ENCODE measurements at places on chromosomes 16 and 17.
A peak's percentile ranks its signal among the peaks of the same experiment; 100 is the strongest.

- DNase-seq = no peak
These were observed 579 bp upstream of the LRRC59 start for GRCh38 chr17:50397919-50398285.

DNA sequence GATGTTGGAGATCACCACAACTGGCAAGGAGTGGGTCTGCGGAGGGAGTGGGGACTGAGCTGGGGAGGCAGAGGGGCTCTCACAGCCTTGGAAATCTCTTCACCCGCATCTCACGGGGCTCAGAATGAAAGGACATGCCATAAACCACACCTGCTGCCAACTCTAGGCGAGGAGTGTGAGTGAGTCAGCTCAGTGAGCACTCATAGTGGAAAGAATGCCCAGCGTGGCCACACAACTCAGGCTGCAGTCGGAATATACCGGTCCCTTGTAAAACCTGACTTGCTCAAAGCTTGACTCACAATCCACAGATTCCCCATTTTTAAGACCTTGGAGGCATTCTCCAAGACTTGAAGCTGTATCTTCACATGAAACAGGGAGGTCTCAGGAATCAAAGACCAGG is 36.7 kb downstream of the STAT5A start:
- no peak for DNase-seq

DNA sequence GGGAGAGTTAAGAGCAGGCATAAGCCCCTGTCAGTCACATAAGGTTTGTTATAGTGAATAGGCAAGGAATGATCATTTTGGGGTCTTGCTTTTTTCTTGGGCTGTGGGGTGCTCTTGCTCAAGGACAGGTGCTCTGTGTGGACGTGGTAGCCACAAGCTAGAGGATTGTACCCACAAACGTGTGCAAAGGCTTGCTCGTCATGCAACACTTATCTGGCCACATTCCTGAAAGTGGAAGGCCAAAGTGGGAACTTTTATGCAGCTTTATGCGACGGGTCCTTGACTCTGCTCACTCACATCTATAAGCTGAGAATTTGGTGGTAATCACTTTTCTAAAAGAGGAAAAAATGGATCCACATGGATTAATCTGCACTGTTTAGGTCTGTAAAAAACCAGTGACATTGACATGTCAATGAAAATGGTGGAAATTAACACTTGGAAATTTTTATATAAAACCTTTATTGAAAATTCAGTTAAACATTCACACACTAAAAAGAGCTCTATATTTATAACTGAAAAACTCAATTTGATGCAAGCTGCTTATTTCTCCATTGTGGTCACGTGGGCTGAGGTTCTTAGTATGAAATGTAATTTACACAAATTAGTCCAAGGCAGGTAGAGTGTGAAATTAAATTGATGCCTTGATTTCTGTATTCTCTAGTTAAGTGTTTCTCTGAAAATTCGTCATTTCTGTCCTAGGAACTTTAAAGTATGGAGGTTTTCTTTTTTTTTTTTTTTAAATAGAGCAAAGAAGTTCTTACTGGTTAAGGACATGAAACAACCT is 162.3 kb downstream of the MSI2 start:
- no peak for DNase-seq

- peak; percentile 60 for DNase-seq
These were observed 658 bp downstream of the CACNG4 start for GRCh38 chr17:66964930-66965800.

GRCh38 chr17:70929226-70929625 is 759.9 kb downstream of the KCNJ2 start:
- DNase-seq = no peak

DNA sequence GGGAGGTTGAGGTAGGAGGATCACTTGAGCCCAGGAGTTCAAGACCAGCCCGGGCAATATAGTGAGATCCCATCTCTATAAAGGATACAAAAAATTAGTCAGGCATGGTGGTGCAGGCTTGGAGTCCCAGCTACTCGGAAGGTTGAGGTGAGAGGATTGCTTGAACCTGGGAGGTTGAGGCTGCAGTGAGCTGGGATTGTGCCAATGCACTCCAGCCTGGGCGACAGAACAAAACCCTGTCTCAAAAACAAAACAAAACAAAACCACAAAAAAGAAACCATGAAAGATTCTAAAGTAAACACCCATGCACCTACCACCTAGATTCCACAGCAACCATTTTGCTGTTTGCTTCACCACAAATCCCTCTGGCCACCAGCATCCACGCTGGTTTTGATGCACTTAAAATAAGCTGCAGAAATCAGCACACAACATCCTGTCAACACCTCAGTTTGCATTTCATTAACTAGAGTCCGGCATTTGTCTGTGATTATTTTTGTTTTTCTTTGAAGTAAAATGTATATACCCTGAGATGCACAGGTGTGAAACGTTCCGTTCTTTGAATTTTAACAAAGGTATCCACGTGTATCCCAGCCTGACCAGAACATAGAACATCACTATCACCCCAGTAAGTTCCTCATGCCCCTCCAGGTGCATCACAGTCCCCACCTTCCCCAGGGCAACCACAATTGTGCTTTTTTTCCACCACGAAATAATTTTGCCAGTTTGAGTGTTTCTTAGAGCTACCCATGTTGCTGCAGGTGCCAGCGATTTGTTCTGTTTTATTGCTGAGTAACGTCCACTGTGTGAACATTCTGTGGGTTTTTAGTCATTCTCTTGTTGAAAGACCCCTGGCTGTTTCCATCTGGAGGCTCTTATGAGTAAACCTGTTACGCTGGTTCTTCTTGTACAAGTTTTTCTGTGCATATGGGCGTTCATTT is 191.5 kb downstream of the SEC14L1 start:
- DNase-seq = no peak

DNA sequence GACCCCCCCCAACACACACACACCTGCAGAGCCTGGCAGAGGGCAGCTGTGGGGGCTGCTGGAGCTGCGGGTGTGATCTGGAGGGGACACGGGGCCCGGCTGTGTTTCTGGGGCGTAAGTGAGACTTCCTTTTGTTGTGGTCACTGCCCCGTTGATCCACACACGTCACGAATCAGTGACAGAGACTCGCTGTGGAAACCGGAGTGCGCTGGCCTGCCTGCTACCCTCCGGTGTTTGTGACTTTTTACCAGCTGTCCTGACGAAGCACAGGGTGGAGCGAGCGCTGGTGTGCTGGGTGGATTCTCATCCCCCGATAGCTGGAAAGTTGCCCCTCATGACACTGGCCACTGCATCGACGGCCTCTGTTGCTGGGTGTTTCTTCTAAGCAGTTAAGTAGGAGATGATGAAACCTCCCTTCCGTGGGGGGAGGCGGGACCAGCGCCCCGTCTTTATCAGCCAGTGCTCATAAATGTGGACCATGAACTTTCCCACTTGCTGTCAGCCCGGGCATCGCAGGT is 2.3 kb downstream of the METRNL start:
- no peak for DNase-seq

- no peak for DNase-seq
These were observed 8.6 kb downstream of the MED9 start for GRCh38 chr17:17485420-17485819.

GRCh38 chr17:32915245-32915644 is 12.7 kb upstream of the TMEM98 start:
- no peak for DNase-seq

DNA sequence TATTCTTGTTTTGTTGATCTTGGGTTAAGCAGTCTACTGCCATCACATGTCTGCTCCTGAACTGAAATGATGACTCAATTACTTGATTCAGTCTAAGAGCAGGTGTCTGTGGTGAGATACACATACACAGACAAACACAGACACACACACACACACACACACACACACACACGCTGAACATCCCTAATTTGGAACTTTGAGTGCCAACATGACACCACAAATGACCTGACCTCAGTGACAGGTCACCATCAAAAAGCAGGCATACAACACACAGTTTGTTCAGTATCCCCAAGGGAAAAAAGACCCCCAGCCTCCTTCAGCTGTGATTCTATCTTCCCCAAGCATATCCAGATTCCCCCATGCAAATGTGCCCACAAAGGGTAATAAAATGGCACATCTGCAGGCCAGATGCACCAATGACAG is 130.1 kb upstream of the TMEM97 start:
- DNase-seq = no peak

DNA sequence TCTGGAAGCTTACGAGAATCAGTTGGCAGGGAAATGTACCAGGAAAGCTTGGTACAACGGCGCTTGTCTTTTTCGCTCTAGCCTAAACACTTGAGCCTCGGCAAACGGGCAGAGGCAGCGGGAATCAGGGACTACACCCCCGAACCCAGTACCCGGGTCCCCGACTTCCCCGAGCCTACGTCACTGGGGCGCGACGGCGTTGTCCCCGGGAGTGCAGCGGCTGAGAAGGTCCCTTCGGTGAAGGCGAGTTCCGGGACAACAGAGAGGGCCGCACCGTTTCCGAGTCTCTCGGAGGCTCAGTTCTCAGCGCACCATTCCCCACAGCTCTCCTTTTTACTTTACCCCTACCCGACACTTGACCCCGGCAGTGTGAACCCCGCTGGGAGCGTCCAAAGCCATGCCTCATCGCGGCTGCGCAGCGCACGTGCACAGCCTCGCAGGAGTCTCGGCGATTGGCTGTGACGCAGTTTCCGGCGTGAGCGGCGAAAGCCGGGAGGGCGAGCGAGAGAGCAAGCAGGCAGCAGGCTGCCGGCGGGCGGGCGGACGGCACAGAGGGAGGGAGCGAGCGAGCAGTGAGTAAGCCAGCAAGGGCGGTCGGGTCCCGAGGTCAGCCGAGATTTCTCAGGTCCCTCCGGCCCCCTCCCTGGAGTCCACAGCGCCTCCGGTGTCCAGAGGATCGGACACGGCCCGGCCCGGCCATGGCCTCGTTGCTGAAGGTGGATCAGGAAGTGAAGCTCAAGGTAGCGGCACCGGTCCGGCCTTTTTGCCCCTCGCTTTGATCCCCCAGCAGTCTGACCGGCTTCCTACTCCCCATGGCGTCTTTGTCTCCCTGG is at the start of gene PSME3:
TSS of gene PSME3 (plus strand) at position 464 of the 833 bp plus-strand sequence. CDS start at position 699, 235 bp downstream.
- DNase-seq = peak; percentile 85

- DNase-seq = no peak
These were observed 405.6 kb upstream of the TOM1L1 start for GRCh38 chr17:54494721-54495715.

DNA sequence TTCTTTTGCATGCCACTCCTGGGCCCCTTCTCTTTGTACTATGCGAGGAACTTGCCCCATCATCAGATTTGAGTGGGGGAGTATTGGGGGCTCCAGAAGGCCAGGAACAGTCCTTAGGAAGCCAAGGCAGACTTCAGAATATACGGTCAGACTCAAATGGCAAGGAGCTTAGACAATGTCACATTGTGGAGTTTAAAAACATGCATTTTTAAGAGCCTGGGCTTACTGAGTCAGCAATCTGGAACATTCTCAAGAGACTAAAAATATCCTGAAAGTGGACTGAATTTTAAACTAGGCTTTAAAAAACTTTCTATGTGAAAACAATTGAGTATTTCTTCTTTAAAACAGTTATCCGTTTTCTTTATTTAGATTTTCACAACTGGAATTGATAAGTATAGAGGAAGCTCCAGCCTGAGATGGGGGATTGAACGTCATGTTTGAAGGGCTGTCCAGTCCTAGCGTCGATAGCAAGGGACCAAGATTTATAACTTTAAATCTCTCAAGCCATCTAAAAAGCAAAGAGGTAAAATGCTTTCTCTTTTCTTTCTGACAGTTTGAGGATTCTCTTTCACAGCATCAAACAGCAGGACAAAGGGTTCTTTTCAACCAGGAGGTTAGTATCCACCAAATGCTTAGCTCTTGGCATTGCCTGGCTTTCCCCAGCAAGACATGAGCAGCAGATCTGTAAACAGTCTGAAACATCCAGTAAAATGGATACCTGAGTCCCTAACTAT is 45.8 kb upstream of the CDRT4 start:
- DNase-seq = no peak

DNA sequence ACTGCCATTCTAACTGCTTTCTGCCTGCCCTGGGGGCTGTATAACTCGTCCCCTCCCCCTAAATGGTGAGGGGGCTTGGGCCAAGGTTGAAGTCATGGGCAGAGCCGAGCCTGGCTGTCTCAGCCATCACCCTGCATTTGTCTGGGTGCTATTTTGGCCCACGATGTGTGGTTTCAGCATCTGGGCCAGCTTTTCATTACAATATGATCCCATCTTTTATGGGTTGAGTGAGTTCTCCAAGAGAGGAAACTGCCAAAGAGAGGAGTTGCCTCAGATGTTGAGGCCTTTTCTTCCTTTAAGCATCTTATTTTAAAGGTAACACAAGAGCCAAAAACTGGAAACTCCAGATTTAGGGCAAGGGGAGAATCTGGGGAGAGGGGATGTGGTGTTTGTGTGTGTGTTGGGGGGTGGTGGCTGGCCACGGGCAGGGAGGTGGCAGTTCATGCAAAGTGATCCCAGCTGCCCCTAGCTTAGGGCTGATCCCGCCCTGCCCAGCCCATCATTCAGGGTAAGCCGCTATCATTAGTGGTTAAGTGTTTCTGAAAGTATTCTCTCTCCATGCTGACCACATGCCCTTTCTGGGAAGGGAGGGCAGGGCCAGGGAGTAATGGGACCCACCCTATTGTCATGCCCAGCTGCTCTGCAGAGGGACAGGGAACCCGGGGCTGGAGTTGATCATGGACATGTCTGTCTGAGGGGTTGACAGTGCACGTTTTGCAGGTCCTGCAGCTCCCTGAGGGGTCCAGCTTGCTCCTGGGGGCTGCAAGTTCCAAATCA is 83.2 kb upstream of the CLEC18A start:
- no peak for DNase-seq

- peak; percentile 5 for DNase-seq
These were observed 11.5 kb upstream of the PITPNA start for GRCh38 chr17:1573932-1574696.

DNA sequence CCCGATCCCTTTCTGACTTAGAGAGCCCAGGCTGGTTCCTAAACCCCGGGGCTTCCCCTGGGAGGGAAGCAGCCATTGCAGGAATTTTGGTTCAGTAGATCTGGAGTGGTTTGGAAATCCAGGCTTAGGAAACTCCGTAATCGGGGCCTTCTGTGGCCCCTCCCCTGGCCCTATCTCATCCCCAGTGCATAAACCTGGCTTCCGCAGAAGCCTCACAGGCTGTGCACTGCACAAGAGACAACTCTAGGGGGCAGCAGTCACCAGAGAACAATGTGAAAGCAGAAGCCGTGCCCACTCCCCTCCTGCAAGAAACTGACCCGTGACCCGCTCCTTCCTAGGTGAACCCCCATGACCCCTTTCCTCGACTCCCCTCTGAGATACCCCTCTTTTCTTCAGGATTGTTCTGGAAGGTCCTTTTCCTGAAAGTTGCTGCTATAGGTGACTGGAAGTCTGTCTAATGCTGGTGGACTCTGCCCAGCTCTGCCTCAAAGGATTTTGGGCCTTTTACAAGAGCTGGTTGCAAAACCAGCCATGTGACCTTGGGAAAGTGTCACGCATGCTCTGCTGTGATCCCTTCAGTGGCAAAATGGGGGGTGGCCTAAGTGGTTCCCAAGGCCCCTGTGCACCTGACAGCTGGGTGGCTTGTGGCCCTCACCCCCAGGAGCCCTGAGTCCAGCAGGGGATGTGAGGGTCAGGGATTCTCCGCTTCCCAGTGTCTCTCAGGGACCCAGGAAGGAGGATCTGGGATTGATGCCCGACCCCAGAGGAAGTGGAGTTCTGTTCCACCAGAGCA is 14.4 kb downstream of the GUCY2D start:
- peak; percentile 21 for DNase-seq

GRCh38 chr16:81263470-81264220 is 25.2 kb downstream of the BCO1 start:
- no peak for DNase-seq

- DNase-seq = no peak
These were observed 8.9 kb downstream of the CIBAR2 start for GRCh38 chr16:85103114-85104079.

GRCh38 chr16:354971-355461 is 2.5 kb upstream of the AXIN1 start:
- DNase-seq = no peak

- DNase-seq = peak; percentile 41
These were observed 19.7 kb upstream of the RCVRN start for GRCh38 chr17:9924735-9925191.
